Body of pancreas (tissue), 4 donors: ENCODE measurements at places on chromosomes 16 and 17.

DNA sequence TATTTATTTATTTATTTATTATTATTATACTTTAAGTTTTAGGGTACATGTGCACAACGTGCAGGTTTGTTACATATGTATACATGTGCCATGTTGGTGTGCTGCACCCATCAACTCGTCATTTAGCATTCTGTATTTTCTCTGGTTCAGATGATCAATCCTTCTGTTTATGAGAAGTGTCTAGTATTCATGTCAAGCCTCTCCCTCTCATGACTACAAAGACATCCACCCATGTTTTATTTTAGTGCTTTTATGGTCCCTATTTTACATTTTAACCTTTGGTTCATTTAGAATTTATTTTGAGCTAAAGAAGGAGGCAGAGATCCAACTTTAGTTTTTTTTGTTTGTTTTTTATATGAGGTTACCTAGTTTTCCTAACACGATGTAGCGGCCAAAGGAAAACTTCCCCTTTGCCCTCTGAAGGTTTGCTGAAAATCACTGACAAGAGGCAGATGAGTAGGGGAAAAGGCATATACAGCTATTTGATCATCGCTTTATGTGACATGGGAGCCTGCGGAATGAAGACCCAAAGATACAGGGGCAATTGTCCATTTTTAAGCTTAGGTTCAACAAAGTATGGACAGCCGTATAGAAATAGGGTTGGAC lies 22.4 kb upstream of the AQP8 start:
- H3K36me3 ChIP-seq, result no peaks in the 10 kb centered on the region
- no peaks in the 10 kb centered on the region for H3K27me3 ChIP-seq
- H3K4me1 ChIP-seq, result no peaks in the 10 kb centered on the region

DNA sequence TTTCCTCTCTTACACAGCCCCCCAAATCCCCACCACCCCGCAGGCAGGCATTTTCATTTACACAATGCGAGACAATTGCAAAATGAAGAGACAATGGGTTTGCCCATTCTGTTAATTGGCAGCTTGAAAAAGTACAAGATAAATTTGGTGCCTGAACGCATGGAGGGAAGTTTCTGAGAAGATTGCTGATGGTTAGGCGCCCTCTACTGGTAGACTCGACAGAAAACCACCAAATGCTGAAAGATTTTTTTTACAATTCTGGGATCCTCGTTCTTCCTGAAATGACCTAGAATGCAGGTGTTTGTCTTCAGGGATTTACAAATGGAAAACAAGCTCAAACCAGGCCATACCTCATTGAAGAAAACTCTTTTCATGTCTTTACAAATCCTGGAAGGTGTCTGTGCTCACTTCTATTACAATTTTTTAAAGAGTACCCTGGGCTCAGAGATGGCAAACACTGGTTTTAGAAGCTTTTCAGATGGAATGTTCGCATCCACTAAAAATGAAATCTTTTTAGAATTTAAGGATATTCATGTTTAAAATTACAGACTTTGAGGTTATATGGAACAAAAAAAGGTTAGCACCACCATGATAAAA lies 338.5 kb downstream of the PMP22 start:
- H3K36me3 ChIP-seq, result no peaks in the 10 kb centered on the region
- no peak overlapping the region for H3K4me3 ChIP-seq
- H3K4me1 ChIP-seq, result peaks cover 19% of the 10 kb centered on the region
- DNase-seq, result peak; percentile 75
- H3K27me3 ChIP-seq, result no peaks in the 10 kb centered on the region
- no peak overlapping the region for H3K27ac ChIP-seq

DNA sequence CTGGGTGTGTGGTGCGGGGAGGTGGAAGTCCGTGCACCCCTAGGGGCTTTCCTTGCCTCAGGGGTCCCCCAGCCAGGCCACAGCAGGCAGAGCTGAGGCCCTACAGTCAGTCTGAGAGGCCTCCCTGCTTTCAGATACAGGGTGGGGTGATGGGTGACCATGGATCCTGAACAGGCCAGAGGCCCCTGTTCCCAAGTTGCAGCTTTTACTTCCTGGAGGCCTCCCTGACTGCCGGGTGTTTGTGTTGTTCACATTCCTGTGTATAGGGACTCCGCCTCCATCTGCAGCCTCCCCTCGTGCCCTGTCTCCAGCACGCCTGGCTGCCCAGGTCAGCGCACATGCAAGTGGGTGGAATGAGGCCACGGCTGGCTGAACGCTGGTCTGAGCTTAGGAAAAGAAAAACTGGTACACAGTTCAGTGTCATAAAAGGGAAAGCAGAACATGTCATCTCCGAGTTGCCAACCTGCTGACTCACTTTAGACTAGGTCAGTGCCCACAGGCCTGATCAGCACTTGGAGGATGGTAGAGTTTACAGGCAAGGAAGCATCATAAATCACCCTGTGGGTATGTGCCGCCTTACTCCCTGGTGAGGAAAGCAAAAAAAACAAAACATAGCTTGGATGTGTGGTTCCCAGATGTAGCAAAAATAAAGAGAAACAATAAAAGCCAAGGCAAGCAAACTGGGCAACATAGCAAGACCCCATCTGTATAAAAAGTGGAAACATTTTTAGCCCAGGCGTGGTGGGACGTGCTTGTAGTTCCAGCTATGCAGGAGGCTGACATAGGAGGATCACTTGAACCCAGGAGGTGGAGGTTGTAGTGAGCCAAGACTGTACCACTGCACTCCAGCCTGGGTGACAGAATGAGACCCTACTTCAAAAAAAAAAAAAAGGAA lies 6.2 kb upstream of the SLC7A6 start:
- no peaks in the 10 kb centered on the region for H3K27me3 ChIP-seq
- no peaks in the 10 kb centered on the region for H3K4me1 ChIP-seq
- H3K36me3 ChIP-seq, result peaks cover 3% of the 10 kb centered on the region
- H3K4me3 ChIP-seq, result no peak overlapping the region
- no peak for DNase-seq

DNA sequence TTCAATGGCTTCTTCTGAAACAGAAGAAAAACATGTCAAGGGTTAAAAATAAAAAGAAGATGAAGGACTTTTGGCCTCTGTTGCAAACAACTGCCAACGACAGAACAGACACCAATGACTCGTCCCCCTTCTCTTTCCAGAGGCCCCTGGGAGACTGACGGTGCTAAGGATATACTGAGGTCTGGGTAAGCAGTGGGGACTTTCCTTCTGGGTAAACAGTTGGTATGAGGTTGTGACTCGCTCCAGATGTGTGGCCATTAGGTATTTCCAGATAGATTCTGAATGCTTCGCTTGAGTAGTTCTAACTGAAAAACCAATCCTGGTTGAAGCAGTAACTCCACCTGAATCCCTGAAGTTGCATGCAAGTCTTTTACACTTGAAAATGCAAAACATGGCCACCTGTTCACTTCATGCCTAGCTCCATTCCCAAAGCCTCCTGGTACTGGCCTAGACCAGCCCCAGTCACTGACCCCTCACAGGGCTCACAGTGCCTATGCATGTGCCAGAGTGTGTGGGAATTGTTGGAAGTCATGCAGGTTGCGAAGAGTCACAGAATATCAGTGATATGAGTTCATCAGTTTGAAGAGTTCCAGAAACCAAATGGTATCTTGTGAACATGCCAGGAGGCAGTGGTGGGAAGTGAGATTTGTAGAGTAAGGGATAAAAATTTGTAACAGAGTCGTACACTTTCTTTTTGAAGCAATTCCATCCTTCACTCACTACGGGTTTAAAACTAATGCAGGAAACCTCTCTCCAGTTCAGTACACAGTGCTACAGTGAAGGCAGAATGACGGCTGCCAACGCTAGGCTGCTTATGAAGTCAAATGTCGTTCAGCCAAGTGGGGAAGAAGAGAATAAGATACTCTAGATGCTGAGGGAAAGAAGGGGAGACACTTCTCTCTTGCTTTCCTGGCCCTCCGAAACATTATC lies 217.8 kb downstream of the ZFHX3 start:
- DNase-seq, result no peak
- peaks cover 10% of the 10 kb centered on the region for H3K4me1 ChIP-seq
- no peaks in the 10 kb centered on the region for H3K36me3 ChIP-seq

GRCh38 chr17:78748730-78749317 lies 33.2 kb downstream of the CYTH1 start:
- H3K36me3 ChIP-seq, result no peaks in the 10 kb centered on the region
- DNase-seq, result peak; percentile 39
- H3K27me3 ChIP-seq, result no peaks in the 10 kb centered on the region
- H3K4me3 ChIP-seq, result no peak overlapping the region
- H3K4me1 ChIP-seq, result peaks cover 59% of the 10 kb centered on the region
- H3K27ac ChIP-seq, result peak overlapping the region; percentile 6

- H3K27me3 ChIP-seq, result no peaks in the 10 kb centered on the region
- H3K36me3 ChIP-seq, result no peaks in the 10 kb centered on the region
- H3K4me1 ChIP-seq, result peaks cover 9% of the 10 kb centered on the region
- peak; percentile 16 for DNase-seq
Measured at GRCh38 chr17:69093279-69093789, 32.6 kb upstream of the ABCA9 start.

GRCh38 chr17:77462090-77462489 lies 321.3 kb downstream of the SEC14L1 start:
- H3K36me3 ChIP-seq, result no peaks in the 10 kb centered on the region
- no peak overlapping the region for H3K4me3 ChIP-seq
- peak overlapping the region; percentile 21 for H3K27ac ChIP-seq
- no peaks in the 10 kb centered on the region for H3K27me3 ChIP-seq

- no peak for DNase-seq
- H3K27ac ChIP-seq, result no peak overlapping the region
- H3K4me1 ChIP-seq, result no peaks in the 10 kb centered on the region
- no peaks in the 10 kb centered on the region for H3K36me3 ChIP-seq
Measured at GRCh38 chr16:78469787-78470186, 370.3 kb downstream of the WWOX start.

GRCh38 chr16:23564575-23565363 lies 7.2 kb downstream of the UBFD1 start:
- peak; percentile 20 for DNase-seq
- no peak overlapping the region for H3K27ac ChIP-seq
- no peak overlapping the region for H3K4me3 ChIP-seq
- peaks cover 6% of the 10 kb centered on the region for H3K36me3 ChIP-seq
- no peaks in the 10 kb centered on the region for H3K27me3 ChIP-seq
- H3K4me1 ChIP-seq, result peaks cover 12% of the 10 kb centered on the region

GRCh38 chr17:17959520-17960361 lies 12.5 kb downstream of the TOM1L2 start:
- peaks cover 30% of the 10 kb centered on the region for H3K4me1 ChIP-seq
- peak overlapping the region; percentile 68 for H3K27ac ChIP-seq
- DNase-seq, result no peak
- no peaks in the 10 kb centered on the region for H3K36me3 ChIP-seq
- no peak overlapping the region for H3K4me3 ChIP-seq

- H3K4me1 ChIP-seq, result peaks cover 12% of the 10 kb centered on the region
- DNase-seq, result no peak
- no peaks in the 10 kb centered on the region for H3K27me3 ChIP-seq
- H3K27ac ChIP-seq, result no peak overlapping the region
- H3K4me3 ChIP-seq, result no peak overlapping the region
- H3K36me3 ChIP-seq, result no peaks in the 10 kb centered on the region
Measured at GRCh38 chr16:73092236-73092781, 44.4 kb upstream of the ZFHX3 start.

- no peak overlapping the region for H3K27ac ChIP-seq
- no peak overlapping the region for H3K4me3 ChIP-seq
- no peaks in the 10 kb centered on the region for H3K36me3 ChIP-seq
- H3K27me3 ChIP-seq, result no peaks in the 10 kb centered on the region
Measured at GRCh38 chr17:70184770-70185169, 15.4 kb downstream of the KCNJ2 start.
